Activated naive CD8-positive, alpha-beta T cell treated with anti-CD3 and anti-CD28 coated beads, Interleukin-2, amount 10 ng/mL, durations not matched to agents 7 days and 5 days (primary cell): ENCODE measurements at places on chromosomes 7 and 10. TPM values are rescaled to one million over a fixed set of nuclear protein-coding genes. Genes with fewer than 3 reads are reported as not detected.

HABP2 gene
- total RNA-seq = not detected

DNA sequence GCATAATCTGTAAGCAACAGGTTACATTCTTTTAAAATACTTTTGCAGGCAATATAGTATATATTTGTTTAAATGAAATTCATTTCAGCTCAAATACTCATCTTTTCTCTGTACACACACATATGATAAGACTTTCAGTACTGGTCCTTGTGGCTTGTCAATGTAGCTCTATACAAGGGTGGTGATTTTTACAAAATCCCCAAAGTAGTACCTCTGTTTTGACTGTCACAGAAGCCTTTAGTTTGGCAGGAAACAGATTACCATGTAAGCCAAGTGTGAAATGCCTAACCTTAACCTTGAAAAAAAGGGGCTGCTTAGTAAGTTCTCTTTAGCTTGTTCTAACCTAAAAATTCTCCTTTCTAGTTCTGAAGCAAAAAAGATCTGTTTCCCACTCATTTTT is 87.9 kb downstream of the KCND2 start:
- H3K4me3 ChIP-seq = no peak overlapping the region
- H3K27ac ChIP-seq = no peak overlapping the region
- H3K27me3 ChIP-seq = no peaks in the 10 kb centered on the region
- no peaks in the 10 kb centered on the region for H3K36me3 ChIP-seq
- no peak for DNase-seq

PDZD7 gene
- total RNA-seq = 1.1 TPM

GRCh38 chr7:1059200-1060091 is 15.1 kb downstream of the GPR146 start:
- H3K36me3 ChIP-seq = no peaks in the 10 kb centered on the region
- H3K27me3 ChIP-seq = no peaks in the 10 kb centered on the region
- H3K4me3 ChIP-seq = no peak overlapping the region
- no peak overlapping the region for H3K27ac ChIP-seq
- peaks cover 3% of the 10 kb centered on the region for H3K4me1 ChIP-seq

GRCh38 chr7:84686373-84686772 is 491.8 kb upstream of the SEMA3A start:
- H3K4me3 ChIP-seq = no peak overlapping the region
- no peaks in the 10 kb centered on the region for H3K4me1 ChIP-seq
- no peak for DNase-seq
- no peak overlapping the region for H3K27ac ChIP-seq
